Sigmoid colon (tissue), 7 donors: ENCODE measurements at places on chromosomes 6 and 20. TPM values are rescaled to one million over a fixed set of nuclear protein-coding genes. Genes with fewer than 3 reads are reported as not detected.

- DNase-seq = no peak
Observed at GRCh38 chr6:46781478-46782378, 11.5 kb upstream of the MEP1A start.

FAM184A gene
- 5.4 TPM for total RNA-seq

TAGAP gene
- 1.8 TPM for total RNA-seq

HLA-DQB1 gene
- under 0.01 TPM for total RNA-seq

WDR46 gene
- total RNA-seq = 39.1 TPM

HLA-DQA2 gene
- 1.7 TPM for total RNA-seq

GRCh38 chr6:44680202-44680720 is 292.8 kb downstream of the CDC5L start:
- DNase-seq = no peak

JPH2 gene
- 52.0 TPM for total RNA-seq

GRCh38 chr6:14885498-14885897 is 360.4 kb upstream of the JARID2 start:
- DNase-seq = no peak

DEFB115 gene
- not detected for total RNA-seq

GRCh38 chr6:27156874-27157458 is 90.5 kb upstream of the PRSS16 start:
- no peak for DNase-seq

MUC22 gene
- not detected for total RNA-seq

GRCh38 chr20:51001430-51002265 is 21.3 kb downstream of the KCNG1 start:
- no peak for DNase-seq

DNA sequence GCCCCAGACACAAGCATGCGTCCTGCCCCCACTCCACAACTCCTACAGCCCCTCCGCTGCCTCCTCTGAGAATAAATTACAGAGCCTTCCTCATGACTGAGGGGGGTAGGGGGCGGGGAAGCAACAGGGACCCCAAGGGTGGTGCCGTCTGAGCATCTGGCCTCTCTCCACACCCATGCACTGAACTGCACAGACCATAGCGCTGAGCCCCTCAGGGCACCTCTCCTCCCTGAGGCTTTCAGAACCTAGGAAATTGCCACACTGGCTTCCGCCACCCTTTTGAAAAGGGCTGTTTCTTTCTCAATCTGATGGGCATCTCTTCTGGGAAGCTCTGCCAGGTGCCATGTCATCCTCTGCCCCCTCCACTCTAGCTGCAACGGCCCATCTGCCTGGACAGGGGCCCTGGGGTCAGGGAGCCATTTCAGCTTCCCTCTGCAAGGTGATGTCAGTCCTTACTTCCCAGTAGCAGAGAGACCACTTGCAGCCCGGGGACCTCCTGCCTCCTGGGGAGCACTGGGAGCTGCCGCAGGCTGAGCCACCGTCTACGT is 2.5 kb downstream of the CST7 start:
- DNase-seq = peak; percentile 42

GRCh38 chr6:135162678-135163439 is 18.2 kb upstream of the MYB start:
- DNase-seq = no peak

RNF182 gene
- total RNA-seq = 0.16 TPM

DNA sequence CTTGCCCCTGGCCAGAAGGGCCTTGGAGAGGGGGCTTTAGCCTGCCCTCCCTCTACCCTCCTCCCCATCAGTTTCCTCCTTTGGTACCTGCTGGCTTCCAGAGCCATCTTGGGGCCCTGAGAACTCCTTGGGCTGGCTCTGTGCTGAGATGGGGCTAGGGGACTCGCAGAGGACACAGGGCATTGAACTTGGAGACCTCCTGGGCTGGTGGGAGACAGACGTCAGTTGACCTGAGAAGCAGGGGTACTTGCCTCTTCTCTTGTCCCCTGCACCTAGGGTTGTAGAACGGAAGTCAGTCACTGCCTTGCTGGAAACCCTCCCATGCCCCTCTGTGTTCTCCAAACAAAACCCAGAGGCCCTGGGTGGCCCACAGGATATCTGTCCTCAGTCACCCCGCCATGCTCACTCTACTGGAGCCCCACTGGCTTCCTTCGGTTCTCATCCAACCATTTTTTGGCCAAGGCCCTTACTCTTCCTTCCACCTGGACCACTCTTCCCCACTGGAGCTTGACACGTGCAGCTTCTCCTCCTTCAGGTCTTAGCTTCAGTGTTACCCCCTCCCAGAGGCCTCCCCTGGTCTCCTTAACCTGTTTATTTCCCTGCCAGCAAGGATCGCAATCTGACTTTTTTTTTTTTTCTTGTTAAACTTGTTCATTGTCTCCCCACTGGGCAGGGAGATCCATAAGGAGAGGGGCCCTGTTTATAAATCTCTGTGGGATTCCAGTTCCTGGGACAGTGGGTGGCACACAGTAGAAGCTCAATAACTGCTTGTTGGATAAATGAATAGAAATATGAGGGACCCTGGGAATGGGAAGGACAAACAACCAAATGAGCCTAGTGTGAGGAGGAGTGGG is 971 bp downstream of the RBCK1 start:
- no peak for DNase-seq

MEI4 gene
- total RNA-seq = not detected

FLRT3 gene
- 1.7 TPM for total RNA-seq

PPIL6 gene
- 10.2 TPM for total RNA-seq

GRCh38 chr6:138601128-138601527 is 101.8 kb upstream of the NHSL1 start:
- no peak for DNase-seq

DNA sequence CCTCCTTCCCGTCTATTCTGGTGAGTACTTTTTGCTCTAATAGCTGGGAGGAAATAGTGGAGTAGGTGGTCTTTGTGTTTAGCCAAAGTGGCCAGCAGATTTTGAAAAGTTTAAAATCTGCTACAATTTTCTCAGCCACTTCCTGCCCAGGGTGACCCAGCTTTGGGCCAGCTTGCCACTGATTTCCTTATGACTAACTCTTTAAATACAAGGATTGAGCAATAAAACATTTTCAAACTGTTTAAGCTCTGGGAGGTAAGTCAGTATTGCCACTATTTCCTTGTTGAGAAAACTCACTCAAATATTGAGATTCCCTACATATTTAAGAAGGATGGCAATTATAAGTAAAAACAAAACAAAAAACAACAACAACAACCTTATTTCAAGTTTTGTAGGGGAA is 54.5 kb downstream of the TRMT11 start:
- no peak for DNase-seq

DNA sequence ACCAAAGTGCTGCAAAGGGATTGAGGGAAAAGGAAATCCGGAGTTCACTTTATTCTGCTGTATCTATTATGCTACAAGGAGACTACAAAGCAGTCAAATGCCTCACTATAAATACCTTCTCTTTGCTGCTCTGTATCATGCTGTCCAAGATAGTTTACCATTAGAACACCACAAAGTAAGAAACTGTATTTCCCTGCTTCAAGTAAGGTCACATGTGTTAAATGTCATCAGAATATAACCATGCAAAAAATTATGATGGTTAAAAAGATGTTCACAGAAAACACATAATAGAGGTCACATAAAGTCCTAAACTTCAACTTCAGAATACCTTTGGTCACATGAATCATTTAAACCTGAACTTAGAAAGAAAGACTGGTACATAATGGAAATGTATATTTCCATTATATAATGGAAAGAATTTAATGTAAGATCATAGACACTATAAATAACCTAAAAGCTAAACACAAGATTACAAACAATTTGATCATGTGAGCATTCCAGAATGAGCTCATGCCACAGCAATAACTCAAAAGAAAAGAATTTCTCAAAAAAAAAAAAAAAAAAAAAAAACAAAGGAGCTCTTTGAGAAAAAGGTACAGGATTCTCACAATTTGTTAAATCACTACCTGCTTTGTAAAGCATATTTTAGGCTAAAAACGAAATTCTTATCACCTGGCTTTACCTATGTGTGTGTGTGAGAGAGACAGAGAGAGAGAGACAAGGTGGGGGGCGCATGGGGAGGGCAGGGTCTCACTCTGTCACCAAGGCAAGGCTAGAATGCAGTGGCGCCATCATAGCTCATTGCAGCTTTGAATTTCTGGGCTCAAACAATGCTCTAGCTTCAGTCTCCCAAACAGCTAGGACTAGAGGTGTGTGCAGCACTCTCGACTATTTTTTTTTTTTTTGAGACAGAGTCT is 58.7 kb downstream of the KIF13A start:
- no peak for DNase-seq

DNA sequence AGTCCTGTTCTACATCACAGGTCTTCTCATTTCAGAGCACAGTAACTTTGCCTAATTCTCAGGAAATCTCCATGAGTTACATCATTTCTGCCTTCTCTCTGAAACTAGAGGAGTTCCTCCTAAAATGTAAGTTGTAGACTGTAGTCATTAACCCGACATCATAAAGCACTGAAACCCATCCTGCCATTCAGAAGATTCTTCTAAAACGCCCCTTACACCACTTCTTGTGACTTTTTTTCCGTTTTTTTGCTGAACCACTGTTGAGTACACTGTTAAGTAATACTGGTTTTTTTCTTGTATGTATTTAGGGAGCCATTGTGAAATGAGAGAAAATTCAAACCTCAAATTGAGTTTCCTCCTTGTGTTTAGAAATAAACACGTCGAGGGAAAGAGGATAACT is 117.3 kb downstream of the MAP3K4 start:
- no peak for DNase-seq

- DNase-seq = no peak
Observed at GRCh38 chr20:363319-364078, 16.6 kb downstream of the NRSN2 start.

- DNase-seq = no peak
Observed at GRCh38 chr6:13289789-13290318, 38.5 kb downstream of the TBC1D7 start.

- DNase-seq = no peak
Observed at GRCh38 chr20:47067776-47068175, 173.1 kb downstream of the EYA2 start.

DNA sequence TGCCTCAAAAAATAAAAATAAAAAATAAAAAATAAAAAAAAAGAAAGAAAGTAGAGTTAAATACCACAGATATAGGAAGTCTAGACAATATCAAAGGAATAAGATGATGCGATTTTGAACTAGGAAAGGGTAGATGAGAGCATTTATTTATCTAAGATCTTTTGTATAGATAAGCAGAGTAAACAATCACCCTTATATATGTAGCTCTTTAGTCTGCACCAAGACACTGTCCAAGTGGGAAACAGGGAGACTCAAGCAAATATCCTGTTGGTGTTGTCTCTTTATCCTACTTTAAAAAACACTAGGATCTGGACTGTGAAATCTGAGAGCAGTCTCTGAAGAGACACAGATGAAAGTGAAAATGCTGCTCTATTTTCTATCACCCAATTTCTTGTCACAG is 587.0 kb upstream of the FLRT3 start:
- no peak for DNase-seq

GRCh38 chr20:49516916-49517804 is 34.7 kb upstream of the KCNB1 start:
- peak; percentile 55 for DNase-seq

DNA sequence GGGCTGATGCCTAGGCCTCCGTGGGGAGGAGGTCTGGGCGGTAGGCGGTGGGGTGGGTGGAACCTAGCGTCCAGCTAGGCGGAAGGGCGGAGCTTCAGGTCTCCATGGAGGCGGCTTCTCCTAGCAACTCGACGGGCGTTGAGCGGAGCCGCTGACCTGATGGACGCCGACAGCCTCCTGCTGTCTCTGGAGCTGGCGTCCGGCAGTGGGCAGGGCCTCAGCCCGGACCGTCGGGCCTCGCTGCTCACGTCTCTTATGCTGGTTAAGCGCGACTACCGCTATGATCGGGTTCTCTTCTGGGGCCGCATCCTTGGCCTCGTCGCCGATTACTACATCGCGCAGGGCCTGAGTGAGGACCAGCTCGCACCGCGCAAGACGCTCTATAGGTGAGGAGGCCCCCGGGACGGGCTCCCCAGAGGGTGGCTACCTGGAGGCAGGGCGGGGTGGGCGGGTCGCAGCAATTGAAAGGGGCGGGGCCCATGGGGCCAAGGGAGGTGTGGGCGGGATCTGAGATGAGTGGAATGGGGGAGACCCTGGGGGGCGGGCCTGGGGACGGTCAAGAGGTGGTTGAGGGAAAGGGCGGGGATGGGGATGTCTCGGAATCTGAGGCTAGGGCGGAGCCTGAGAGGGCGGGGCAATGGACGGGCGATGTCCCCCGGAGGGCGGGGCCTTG is at the start of gene RSPH9:
Gene RSPH9, plus strand, starts transcription at position 97 of the 673 bp plus-strand sequence. Its CDS starts 63 bp downstream, at position 160.
- peak; percentile 83 for DNase-seq

LRFN2 gene
- total RNA-seq = not detected

DNA sequence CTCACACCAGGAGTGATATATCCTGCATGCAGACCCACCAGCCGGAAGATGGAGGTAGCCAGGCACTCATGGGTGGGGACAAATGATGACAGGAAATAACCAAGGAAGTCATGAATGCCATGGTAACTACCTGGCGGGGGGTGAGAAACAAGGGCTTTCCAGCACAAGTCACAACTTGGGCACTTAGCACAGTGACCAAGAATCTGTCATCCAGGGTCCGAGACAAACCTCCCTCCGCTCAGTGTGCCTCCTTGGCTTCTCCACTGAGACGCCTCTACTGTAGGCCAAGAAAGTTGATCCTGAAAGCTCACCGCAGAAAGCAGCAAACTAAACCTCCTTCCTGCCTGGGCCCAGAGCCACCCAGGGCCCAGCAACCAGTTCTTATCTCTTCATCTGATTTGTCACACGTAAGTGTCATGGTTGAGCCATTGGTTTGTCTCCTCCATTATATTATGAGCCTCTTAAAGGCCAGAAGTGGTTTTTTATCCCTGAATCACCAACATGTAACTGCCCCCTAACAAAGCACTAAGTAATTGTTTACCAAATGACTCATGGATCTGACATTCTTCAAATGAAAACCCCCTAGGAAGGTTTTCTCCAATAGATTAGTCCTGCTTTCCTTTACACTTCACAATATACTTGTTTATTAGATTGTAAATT is 84.3 kb upstream of the TAB2 start:
- no peak for DNase-seq
